Right forelimb (tissue), 1 donor: ENCODE measurements at places on chromosomes 11 and 22.

GRCh38 chr11:132943706-132944568 lies 588.4 kb downstream of the OPCML start:
- no peak for DNase-seq

DNA sequence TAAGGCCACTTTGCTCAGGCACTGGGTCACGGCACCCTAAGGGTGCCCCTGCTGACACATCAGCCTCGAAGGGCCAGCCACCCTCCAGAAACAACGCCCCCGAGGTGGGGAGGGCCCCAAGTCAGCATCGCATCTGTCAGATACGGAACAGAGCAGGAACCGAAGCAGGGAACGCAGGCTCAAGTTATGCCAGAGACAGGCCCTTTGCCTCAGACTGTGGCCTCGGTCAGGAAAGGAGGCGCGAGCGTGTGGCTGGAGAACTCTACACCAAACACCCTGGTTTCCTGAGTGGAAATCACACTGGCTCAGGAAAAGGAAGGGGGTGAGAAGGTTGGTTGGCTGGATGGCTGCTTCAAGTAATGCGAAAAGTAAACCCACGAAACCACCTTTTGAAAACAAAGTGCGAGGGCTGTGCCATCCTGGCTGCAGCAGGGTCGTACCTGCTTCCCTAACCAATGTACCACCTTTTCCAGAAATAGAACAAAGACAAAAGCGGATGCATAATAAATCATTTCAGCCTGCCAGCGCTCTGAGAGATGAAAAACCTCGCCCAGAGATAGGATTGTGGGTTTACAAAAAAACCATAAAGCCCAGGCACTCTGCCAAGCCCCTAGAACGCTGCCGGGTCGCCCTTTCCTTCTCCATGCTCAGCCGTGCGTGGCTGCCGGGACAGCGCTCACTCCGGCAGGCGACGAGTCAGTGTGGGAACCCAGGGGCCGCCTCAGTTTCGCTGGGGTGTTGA lies 38.6 kb downstream of the TRMU start:
- DNase-seq: no peak

DNA sequence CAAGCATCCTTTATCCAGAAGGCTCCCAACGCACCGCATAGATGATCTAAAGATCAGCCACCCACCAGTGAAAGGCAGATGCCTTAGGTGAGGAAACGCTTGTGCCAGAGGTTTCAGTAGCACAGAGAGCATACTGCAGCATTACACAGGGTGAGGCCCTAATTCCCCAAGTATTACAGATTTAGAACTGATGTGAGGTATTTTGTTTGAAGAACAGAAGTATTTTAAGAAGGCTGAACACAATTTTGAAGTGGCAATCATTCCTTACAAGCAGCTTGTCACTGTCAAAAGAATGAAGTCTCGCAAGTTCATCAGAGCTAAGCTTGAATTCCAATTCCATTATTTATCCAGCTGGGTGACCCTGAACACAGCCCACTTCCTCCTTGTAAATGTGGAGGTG lies 70.0 kb upstream of the FAT3 start:
- no peak for DNase-seq

DNA sequence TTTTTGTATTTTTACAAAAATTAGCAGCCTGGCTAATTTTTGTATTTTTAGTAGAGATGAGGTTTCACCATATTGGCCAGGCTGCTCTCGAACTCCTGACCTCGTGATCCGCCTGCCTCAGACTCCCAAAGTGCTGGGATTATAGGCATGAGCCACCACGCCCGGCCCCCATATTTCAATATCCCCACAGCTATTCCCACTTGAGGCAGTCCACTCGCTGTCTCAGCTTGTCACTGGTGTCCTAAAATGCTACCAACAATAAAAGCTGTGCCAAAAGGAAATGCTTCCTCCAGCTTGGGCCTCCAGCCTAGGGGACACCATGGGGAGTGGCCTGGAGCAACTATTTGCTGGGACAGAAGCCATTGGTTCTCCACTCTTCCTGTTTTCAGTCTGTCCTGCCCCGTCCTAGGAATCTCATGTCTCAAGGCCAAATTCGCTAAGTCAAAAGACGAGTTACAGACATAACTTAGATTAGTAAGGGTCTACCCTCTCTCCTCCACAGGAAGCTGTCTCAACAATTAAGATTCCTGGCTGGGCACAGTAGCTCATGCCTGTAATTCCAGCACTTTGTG lies 7.3 kb upstream of the SPINDOC start:
- DNase-seq: no peak

- no peak for DNase-seq
Observed at GRCh38 chr11:88420165-88420791, 82.7 kb upstream of the CTSC start.

- DNase-seq: no peak
Observed at GRCh38 chr11:113805640-113806039, 26.0 kb downstream of the CLDN25 start.

- no peak for DNase-seq
Observed at GRCh38 chr11:6356503-6357055, 33.7 kb upstream of the SMPD1 start.

DNA sequence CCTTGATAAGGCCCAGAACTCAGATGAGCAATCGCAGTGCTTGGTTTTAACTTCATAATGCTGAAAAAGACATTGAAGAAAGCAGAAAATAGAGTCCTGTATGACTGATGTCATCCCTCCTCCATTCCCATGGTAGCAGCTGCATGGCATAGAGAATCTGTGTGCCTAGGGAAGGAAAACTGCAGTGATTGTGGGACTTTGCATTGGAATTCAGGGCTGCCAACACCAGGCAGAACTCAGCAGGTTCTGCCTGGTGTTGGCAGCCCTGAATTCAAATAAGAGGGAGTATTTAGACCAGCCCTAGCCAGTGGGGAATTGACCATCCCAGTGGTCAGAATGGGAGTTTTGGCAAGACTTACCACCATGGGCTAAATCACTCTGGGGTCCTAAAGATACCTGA lies 1016.0 kb downstream of the FAM181B start:
- DNase-seq: no peak

- no peak for DNase-seq
Observed at GRCh38 chr22:35426801-35427140, 26.8 kb downstream of the MCM5 start.

GRCh38 chr22:20967697-20968211 lies 699 bp downstream of the AIFM3 start:
- DNase-seq: no peak

DNA sequence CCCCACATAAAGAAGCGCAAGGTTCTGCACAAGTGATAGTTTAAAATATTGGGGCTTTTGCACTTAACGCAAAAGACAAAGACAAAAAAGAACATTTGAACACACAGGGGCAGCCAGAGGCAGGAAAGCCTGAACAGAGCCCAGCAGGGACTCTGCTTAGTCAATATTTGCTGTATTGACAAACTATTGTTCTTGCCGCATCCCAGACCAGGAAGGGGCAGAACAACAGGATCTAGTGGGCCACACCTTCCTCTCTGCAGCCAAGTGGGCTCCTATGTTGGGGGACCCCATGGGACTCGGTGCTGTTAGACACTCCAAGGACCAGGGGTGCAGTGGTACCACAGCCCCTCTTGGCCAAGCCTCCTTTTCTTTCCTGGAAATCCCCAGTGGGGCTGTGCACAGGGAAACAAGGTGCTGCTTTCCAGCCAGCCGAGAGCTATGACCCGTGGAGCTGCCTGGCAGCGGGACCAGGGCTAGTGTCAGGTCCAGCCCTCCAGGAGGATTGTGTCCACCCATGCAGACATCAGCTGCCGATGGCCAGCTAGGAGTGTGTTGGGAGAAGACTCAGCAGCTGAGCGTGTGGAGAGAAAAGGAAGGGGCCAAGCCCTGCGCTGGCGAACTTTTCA lies 43.3 kb upstream of the ANO1 start:
- no peak for DNase-seq

DNA sequence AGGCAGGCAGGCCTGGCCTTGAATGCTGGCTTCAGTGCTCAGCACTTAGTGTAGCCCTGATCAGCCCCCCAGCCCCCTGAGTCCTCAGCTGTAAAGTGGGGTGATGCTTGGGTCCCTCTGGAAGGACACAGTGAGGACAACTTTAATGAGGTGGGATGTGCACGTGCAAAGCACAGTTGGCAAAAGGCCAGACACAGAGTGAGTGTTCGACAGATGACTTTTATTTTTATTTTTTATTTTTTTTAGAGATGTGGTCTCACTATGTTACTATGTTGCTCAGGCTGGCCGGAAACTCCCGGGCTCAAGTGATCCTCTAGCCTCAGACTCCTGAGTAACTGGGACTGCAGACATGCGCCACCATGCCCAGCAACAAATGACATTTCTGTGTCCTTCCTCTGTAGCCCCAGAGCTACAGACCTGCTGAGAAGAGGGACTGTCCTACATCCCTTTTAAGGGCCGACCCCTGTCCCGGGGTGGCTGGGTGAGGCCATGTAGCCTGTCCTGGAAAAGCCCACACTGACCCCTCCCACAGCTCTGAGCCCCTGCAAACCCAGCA lies 6.9 kb upstream of the C11orf96 start:
- DNase-seq: no peak

DNA sequence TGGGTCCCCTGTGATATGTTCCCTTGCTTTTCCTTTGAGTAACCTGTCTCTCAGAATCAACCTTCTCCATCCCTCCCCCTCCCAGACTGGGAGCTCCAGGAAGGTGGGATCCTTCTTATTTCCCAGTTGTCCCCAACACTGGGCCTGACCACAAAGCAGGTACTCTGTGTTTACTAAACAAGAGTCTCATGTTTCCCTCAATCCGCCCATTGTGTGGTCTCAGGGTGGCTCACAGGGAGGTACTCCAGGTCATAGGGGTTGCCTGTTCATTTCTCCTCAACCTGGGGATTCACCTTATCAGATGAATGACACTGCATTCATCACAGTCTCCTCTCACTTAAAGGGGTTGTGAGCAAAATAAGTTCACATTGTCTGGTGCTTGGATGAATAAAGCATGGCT lies 26.4 kb upstream of the NAV2 start:
- DNase-seq: no peak

- no peak for DNase-seq
Observed at GRCh38 chr22:28670161-28670560, 9.5 kb downstream of the TTC28 start.

- DNase-seq: no peak
Observed at GRCh38 chr11:12403997-12404350, 26.6 kb downstream of the PARVA start.

GRCh38 chr11:97048481-97048880 lies 658.7 kb downstream of the JRKL start:
- DNase-seq: no peak

GRCh38 chr11:62054484-62055121 lies 69.2 kb upstream of the INCENP start:
- no peak for DNase-seq

GRCh38 chr11:116057000-116057399 lies 552.8 kb upstream of the CADM1 start:
- DNase-seq: no peak

DNA sequence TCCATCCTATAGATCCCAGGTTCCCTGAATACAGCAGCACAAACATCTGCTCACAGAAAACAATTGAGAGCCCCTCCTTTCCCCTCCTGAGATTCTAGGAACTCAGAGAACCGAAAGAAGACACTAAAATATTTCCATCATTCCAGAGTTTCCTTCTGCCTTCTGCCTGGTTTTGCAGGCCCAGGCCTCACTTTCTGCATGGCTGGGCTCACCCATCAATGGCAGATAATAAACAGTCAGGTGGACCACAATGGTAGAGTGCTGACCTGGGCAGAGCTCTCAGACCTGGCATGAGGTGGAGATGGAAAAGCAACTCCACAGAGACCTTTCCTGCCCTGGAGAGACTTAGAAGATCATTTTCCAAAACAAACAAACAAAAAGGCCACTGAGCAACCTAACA lies 389.1 kb downstream of the NXPE2 start:
- no peak for DNase-seq

DNA sequence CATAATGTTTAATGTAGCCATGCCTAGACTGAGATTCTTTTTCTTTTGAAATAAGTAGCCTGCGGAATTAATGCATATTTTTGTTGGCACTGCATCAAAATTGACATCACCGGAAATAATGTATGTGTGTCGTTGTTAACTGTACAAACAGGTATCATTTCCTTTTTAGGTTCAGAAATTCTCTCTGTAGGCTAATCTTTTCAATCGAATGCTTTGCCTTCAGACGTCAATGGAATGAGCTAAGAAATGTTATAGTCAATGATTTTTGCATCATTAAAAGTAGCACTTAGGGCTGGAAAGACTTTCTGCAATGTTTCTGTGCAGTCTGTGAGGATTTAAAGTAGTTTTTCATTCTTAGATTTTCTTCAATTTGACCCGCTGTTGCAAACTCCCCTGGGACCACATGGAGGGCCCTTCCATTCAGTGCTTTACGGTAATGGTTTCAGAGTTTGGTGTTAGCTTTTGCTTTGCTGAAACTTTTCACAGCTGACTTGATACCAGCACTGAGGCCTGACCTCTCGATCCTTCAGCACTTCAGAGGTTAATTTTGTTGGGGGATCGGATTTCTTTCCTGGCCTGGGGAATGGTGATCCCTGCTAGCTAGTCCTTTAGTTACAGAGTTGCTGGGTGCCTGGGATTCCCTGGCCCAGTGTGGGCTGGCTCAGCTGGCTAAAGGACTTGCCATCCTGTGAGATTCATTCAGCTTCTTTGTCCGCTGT lies 137.8 kb downstream of the DBX1 start:
- peak; percentile 62 for DNase-seq

DNA sequence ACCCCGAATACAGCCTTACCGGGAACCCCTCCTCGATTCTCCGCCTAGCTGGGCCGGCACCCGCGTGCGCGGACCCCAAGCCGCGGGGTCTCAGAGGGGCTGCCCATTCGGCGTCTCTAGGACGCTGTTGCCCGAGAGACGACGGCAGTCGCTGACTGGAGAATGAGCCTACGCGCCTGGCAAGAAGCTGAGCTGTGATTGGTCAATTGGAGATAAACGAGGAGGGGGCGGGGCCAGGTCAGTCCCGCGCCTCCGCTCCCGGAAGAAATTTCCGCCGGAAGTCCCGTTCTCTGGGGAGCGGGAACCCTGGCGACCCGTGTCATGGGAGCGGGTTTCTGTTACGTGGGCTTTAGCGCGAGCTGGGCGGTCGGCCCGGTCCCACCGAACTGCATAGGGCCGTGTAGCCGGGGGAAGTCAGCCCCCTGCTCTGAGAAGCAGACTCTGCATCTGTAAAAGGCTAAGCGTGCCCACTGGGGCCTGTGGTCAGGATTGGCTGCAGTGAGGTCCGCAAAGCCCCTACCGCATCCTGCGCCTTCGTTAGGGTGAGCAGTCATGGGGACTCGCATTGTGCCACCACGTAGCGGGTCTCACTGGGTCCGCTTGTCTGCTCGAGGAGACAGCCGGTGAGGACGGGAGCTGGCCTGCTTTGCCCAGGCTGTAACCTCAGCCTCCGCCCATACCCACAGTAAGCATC lies at the start of gene EFCAB6:
EFCAB6 (minus strand) TSS at position 157 of the 694 bp plus-strand sequence. CDS start 29,987 bp downstream, outside the sequence.
- peak; percentile 95 for DNase-seq

DNA sequence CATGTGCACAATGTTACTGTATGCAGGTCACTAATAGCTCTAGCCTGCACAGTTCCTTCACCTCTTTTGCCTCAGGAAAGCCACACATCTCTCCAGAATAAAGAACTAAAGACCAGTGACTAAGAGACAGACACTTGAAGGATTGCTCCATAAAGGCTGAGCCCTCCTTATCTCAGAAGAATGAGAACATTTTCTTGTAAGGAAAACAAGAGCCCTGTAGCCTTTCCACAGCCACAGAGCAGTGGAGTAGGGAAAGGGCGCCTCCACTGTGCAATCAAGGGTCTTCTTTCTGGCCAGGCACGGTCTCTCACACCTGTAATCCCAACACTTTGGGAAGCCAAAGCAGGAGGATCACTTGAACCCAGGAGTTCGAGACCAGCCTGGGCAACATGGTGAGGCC lies 202.6 kb upstream of the TMEM45B start:
- no peak for DNase-seq
